ENCODE measurements at places on chromosomes 7 and 10.

DNA sequence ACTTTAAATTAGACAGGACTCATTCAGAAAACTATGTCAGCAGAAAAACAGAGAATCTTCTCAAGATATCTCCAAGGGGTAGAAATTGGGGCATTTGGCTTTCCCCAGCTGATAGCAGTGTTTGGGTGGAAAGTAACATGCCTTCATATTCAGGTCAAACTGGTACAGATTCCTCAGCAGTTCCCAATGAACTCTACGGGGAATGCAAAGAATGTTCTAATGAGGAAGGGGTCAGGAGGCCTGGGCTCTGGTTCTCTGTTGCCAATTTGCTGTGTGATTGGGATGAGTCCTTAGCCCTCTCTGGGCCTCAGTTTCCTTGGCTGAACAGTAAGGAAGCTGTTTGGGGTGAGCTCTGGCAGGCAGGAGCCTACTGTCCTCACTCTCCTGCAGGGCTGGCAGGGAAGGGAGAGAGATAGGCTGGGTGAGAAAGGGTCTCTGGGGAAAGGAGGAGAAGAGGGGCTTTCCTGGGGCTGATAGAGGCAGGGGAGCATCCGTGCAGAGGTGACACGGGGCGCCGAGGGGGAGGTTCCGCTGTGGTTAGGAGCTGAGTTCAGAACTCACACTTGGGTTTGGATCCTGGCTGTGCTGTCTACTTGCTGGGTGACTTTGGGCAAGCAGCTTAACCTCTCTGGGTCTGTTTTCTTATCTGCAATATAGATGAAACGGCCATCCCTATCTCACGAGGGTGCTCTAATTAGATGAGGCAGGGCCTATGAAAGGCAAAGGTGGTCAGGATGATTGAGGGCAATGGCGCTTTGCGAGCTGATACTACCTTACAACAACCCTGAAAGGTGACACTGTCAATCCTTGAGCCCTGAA, 45.1 kb downstream of the SPOCK2 start:
- DNase-seq = no peak

- no peak for DNase-seq
Observed at GRCh38 chr10:88693392-88694020, 12.5 kb upstream of the LIPK start.

DNA sequence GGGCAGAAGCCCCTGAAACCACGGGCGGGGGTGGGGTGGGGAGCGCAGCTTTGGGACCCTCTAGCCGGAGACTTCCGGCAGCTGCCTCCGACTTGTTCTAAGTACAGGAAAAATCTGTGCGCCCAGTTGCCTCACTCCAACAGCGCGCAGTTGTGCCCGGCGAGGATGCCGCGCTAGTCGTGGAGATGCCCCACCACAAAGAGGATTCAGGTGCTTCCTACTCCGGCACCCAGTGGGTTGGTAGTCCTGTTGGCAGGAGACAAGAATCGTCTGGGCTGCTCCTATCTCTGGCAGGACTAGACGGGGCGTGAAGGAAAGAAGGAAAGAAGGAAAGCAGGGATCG, 465 bp upstream of the NPY start:
- no peak for DNase-seq

GRCh38 chr10:35635576-35635975, 6.5 kb downstream of the FZD8 start:
- DNase-seq = peak; percentile 9

DNA sequence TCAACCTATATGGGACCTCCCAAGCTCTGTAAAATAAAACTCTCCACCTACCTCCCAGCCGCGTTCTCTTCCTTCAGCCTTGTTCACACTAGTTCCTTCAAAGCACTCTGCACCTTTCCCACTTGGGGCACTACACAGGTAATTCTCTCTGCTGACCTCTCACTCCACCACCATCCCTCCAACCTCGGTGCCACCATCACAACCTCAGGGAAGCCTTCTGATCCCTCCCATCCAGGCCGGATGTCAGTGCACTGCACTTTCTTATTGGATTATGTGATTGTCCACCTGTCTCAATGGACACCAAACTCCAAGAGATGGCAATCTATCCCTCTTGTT, 7.0 kb downstream of the LARP4B start:
- DNase-seq = no peak

GRCh38 chr10:7258948-7259523, 151.8 kb downstream of the SFMBT2 start:
- peak; percentile 41 for DNase-seq

GRCh38 chr10:123642293-123642692, 23.9 kb upstream of the GPR26 start:
- no peak for DNase-seq

DNA sequence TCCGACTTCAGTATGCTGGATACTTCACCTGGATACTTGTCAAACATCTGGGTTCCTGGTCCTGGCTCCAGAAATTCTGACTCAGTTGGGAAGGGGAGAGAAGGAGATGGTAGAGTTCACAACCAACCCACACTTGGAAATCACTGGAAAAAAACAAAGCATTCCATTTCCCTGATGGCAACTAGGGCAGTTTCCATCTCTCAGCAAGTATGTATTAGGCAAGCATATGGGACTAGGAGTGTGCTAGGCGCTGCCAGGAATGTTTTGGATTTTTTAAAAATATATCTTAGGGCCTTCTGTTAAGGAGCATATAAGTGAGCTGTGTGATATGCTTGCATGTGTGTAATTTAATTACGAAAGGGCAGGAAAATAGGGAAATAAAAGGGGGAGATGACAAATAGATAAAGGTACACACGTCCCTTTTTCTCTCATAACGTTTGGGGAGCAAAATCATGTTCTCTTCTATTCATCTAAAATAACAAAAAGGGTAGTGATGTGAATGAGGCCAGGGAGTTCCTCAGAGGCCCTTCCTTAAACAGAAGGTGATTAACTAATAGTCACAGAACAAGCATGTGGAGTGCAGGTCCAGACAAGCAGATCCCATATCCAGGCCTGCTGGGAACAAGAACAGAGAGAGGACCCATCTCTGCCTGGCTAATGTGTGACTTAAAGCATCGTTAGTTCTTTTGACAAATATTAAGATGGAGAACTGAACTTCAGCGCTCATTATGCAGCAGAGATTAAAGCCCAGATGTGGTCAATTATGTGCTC, 64.5 kb upstream of the NFE2L3 start:
- DNase-seq = no peak

GRCh38 chr7:157764193-157764592, 427.4 kb downstream of the DNAJB6 start:
- DNase-seq = no peak

GRCh38 chr10:132679640-132680039, 106.3 kb downstream of the NKX6-2 start:
- DNase-seq = no peak

DNA sequence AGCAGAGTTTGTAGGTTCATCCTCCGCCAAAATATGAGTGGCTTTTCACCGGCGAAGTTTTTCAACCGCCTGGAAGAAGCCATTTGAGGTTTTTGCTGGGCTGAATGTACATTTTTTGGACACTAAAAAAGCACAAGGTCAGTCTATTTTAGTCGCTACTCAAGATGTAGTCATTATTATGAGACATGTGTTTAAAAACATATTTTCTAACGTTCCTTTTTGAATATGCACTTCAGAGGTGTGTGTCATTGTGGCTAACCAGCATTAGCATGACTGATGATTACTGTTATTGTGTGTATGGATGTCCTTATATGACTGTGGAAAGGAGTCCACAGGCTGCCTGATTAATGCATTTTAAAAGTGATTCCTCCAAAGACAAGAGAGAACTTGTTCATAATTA, 605.4 kb downstream of the INHBA start:
- no peak for DNase-seq

GRCh38 chr10:13913897-13914296, 327.1 kb downstream of the PRPF18 start:
- DNase-seq = no peak

- DNase-seq = peak; percentile 37
Observed at GRCh38 chr10:14507176-14507575, 176.5 kb upstream of the FRMD4A start.

- DNase-seq = no peak
Observed at GRCh38 chr7:55504093-55504859, 68.0 kb downstream of the VOPP1 start.

DNA sequence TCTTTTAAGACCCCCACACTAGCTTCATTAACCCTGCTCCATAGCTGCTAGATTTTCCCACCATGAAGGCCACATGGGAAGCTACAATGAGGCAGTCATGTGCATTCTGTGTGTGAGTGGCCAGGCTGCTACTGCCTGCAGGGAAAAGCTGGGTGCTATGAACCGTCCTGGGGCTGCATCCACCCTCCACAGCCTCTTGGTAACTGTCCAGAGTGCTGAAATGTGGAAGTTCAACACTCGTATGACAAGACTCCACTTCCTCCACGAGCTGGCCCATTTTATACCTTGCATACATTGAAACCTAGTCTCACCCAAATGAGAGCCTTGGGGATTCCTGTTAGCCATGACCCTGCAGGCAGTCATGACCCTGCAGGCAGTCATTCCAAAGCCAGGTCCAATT, 59.4 kb downstream of the CUZD1 start:
- DNase-seq = no peak

GRCh38 chr10:31076610-31076988, 44.9 kb upstream of the ZNF438 start:
- DNase-seq = no peak

GRCh38 chr10:24305551-24306506, 96.9 kb downstream of the KIAA1217 start:
- DNase-seq = no peak

- no peak for DNase-seq
Observed at GRCh38 chr10:101355072-101355706, 1.2 kb downstream of the BTRC start.

DNA sequence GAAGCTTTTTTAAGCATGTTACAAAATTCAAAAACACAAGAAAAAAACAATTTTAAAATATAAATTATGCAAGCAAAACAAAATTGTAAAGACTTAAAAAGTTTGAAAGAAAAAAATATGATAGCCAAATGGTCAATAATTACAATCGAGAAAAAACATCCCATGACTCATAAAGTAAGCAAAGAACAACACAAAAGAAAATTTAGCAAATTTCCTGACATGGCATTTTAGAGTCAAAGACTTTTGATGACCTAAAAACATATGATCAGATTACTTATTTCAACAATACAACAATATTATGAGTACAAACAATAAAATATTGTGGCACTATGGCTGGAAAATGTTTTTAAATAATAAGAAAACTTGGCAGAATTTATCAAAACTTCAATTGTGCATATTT, 312.1 kb upstream of the MEOX2 start:
- DNase-seq = no peak

GRCh38 chr7:151102991-151103390, 16.7 kb downstream of the AGAP3 start:
- DNase-seq = no peak

DNA sequence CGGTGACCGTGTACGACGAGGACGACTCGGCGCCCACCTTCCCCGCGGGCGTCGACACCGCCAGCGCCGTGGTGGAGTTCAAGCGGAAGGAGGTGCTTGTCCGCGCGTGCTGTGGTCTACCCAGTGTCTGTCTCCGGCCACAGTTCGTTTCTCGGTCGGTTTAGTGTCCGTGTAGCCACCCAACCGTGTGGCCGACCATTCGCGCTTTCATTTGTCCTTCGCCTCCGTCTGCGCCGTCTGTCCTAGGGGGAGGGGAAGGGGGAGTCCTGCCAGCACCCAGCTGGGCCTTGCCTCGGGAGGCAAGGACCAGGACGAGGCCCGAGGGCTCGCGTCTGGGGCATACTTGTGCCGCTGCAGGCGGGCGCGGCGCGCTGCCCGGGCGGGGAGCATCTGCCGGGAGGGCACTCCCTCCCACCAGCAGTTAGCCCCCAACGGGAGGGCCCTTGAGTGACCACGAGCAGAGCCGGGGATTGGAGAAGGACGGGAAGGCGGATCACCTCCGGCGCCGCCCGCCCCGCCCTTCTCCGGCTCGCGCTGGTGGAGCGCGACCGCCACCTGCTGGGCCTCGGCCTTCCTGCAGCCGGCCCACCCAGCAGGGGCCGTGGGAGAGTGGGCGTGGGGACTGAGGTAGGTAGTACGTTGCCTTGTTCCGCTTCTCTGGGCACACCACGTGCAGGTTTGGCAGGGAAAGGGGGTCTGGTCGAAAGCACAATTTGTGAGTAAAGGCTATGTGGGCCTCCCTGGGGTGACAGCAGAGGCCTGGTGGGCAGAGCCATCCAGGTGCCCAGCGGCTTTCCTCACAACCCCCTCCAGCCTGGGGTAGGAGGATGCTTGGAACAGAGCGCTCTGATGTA, 28.5 kb downstream of the RET start:
- peak; percentile 66 for DNase-seq

GRCh38 chr7:11591055-11591633, 240.9 kb downstream of the THSD7A start:
- DNase-seq = no peak

DNA sequence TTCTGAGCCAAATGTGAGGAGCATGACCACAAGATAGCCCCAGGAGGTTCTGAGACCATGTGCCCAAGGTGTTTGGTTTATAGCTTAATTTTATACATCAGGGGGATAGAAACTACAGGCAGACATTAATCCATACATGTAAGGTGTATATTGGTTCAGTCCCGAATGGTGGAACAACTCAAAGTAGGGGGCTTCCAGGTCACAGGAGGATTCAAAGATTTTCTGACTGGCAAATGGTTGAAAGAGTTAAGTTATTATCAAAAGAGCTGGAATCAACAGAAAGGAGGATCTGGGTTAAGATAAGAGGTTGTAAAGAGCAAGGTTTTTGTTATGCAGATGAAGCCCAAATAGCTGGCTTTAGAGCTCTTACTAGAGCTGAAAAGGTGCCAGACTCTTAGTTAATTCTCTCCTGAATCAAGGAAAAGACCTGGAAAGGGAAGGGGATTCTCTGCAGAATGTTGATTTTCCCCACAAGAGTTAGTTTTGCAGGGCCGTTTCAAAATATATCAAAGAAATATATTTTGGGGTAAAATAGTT, 640.0 kb downstream of the IPMK start:
- DNase-seq = no peak

DNA sequence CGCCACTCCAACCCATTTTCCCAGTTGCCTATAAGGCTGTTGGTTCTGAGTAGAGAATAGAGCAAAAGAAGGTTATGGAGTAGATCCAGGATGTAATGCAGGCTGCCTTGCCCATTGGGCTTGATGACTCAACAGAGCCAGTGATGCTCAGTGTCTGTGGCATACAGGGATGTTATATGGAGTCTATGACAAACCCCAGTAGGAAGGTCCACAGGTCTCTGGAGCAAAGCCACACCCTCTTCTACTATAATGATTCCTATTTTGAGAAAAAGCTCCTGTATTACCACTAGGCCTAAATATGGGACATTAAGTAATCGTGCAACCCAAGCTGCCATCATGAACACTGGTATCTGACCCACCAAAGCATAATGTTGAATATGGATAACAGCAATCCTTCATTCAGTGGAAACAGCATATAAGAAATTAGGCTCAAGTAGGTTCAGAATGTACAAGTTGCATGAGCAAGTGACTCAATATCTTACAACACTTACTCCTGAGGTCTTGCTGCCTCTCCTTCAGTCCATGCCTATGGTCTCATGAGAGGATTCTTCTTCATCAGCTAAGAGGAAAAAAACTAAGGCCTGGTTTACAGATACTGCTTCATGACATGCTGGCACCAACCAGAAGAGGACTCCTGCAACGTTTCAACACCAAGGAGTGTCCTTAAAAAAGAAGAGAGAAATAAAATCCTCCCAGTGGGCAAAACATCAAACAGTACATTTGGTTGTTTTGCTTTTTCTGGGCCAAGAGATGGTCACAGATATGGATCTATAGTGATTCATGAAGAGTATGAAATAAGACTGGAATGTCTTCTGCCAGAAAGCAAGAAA, 14.8 kb upstream of the FHIP2A start:
- no peak for DNase-seq

GRCh38 chr7:50657341-50657873, 92.2 kb upstream of the DDC start:
- no peak for DNase-seq
